ENCODE measurements at places on chromosomes 5 and 9.

DNA sequence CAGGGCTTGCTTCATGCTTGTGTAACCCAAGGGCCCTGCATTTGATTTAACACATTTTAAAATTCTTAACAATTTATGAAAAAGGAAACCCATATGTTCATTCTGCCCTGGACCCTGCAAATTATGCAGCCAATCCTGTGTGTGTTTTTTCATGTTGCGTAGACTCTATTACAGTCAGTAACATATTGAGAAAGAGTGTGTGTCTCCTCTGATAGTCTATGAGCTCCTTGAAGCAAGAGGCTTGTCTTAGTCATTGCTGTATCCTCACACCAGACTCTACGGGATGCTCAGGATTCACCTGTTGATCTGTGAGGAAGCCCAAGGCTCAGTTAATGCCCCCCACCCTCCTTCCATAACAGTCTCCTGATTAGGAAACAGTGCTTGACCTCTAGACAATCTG, 177.3 kb upstream of the DMAC1 start:
- DNase-seq, result no peak

DNA sequence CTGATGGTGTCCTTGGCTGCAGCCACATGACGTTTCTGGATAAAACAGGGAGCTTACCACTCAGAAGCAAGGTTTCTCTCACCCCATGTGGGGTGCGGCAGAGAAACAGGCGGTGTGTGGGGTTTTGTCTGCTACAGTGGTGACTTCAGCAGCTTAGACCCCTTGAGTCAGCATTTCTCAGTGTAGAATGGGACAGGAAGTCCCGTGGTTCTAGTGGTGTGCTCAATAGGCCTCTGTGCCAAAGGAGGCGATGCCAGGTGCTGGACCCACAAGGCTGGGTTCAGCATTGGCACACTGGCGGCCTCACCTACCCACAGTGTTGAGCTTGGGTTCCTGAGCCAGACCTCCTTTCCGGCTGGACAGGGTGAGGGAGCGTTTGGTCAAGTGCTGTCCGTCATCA, 125.2 kb upstream of the SMIM23 start:
- DNase-seq, result no peak

GRCh38 chr5:95818181-95819147, 4.1 kb downstream of the GLRX start:
- DNase-seq, result peak; percentile 39

DNA sequence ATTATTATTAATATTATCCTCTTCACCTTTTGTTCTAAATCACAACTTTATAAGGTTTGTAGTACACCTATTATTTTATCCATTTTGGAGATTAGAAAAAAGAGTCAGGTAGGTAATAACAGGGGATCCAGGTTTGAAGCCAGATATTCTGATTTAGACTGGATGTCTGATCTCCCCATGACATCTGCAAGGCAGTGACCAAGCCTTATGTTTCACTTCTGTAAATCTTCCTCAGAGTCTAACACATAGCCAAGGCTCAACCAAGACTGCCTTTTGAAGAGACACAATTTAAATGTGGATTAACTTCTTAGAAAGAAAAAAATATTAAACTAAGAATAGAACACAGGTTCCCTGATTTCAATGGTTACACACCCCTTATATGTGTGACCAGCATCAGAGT, 44.2 kb downstream of the CETN3 start:
- no peak for DNase-seq

DNA sequence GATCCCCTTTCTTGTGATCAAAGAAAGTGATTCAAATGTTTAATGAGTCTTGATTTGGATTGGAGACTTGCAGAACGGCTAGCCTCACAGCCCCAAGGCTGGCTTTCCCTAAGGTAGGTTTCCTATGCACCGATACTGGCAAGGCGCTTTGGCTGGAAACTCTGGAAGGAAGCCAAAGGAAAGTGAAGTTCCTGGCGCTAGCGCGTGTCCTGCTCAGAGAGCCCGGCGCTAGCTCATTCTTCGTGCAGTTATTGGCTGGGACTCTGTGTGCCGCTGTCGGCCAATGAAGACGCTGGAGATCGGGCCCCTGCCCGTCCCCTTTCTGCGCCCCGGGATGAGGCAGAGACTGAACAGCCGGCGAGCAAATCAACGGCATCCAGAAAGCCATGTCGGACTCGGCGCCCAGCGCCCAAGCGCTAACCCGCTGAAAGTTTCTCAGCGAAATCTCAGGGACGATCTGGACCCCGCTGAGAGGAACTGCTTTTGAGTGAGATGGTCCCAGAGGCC, at the start of gene PCDHGC3:
PCDHGC3 (plus strand) TSS at position 342 of the 507 bp plus-strand sequence; CDS start at position 493, 151 bp downstream.
- DNase-seq, result peak; percentile 97

- peak; percentile 38 for DNase-seq
Observed at GRCh38 chr9:106286249-106286648, 576.7 kb upstream of the ZNF462 start.

GRCh38 chr9:129850821-129851550, 15.7 kb downstream of the USP20 start:
- no peak for DNase-seq

DNA sequence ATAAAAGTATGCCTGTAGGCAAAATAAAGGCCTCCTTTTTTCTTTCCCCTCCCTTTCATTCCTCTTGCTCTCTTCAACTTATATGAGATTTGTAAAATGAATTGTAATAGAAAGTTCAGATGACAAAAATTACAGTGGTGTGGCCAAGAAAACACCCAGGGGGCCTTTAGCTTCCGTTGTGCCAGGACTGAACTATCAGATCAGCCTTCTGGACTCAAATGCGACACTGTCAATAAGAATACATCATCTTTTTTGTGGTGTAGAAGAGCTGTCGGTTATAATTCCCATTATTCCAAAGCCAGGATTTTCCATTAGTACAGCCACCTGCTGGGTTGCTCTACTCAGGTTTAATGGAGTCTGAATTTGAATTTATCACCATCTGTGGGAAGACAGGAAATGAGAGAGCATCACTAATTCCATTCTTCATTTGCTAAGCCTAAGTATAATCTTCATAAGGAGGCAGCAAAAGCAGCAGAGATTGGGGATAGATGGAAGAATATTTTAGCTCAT, 443.4 kb downstream of the ANXA1 start:
- DNase-seq, result no peak

- DNase-seq, result peak; percentile 7
Observed at GRCh38 chr5:132273631-132274030, 16.1 kb downstream of the PDLIM4 start.

DNA sequence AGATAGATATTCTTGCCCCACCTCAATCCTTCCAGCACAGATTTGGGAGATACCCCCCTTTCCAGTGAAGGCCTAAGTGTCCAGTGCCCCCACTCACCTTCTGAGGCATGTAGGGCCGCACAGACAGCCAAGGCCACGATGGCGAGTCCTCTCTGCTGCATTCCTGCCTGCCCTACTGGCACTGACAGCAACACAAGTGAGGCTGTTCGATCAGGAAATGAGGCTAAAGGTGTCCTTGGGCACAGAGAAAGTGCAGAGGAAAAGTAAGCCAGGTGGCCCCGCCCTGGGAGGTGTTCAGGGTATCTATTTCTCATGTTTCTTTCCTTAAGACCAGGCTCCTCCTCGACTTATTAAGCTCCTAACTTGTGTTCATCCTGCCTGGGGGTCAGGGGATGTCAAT, at the start of gene CCL28:
CCL28 (minus strand) TSS at position 236 of the 400 bp plus-strand sequence; CDS start at position 161, 75 bp downstream.
- DNase-seq, result no peak

- peak; percentile 8 for DNase-seq
Observed at GRCh38 chr9:93634311-93635185, 58.2 kb downstream of the PHF2 start.

DNA sequence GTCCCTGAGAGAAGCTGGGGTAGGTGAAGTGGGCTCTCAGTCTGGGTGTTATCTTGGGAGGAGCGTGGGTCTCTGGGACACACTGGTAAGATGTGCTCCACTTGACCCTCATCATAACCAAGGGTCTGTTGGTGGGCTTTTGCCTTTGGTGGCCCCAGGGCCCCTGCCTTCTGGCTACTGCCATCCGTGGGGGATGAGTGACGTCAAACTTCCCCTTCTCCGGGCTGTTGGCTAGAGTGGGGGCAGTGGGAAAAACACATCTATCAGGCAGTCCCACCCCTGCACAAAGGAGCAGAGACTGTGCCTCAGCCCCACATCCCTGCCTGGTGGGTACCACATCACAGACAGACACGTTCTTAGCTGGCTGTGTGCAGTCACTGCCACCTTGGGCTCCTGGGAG, 35.1 kb downstream of the GADD45G start:
- no peak for DNase-seq

GRCh38 chr5:132270706-132271105, 13.2 kb downstream of the PDLIM4 start:
- peak; percentile 59 for DNase-seq

DNA sequence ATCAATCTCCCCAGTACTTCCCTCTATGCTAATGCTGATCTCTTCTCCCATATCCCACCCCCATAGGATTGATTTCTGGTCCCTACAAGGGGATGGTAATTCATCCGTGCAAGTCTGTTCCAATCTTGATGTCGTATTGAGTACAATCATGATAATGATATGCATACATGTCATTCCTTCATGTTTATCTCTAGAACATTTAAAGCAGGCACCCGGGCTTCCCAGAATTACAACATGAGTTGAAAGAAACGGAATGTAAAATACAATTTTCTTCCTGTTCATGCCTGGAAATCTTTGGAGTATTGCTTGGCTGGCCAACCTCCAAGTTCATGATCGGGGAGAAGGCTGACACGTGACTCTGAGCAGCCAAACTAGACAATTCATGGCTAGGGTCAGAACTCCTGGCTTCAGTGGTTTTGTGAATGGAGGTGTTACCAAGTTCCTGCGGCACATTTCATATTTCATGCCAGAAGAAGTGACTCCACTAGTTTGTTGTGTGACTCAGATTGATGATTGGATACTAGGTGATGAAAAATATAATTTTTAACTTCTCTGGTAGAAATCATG, 66.6 kb downstream of the C9orf152 start:
- DNase-seq, result peak; percentile 64

DNA sequence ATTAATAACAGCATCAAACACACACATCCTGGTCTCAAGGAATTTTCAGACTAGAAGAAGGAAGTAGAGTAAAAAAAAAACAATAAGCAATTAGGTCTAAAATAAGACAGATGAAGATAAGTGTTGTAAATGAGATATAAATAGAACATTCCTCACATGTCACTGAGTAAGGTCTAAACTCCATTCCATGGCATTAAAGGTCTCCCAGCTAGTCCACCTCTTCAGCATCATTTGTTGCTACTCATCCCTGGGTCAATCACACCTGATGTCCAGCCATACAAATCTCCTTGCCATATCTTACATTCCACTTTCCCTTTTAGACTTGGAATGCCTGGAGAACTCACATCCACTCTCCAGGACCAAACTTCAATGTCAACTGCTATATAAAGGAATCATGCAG, 214.1 kb upstream of the KLF4 start:
- DNase-seq, result no peak

DNA sequence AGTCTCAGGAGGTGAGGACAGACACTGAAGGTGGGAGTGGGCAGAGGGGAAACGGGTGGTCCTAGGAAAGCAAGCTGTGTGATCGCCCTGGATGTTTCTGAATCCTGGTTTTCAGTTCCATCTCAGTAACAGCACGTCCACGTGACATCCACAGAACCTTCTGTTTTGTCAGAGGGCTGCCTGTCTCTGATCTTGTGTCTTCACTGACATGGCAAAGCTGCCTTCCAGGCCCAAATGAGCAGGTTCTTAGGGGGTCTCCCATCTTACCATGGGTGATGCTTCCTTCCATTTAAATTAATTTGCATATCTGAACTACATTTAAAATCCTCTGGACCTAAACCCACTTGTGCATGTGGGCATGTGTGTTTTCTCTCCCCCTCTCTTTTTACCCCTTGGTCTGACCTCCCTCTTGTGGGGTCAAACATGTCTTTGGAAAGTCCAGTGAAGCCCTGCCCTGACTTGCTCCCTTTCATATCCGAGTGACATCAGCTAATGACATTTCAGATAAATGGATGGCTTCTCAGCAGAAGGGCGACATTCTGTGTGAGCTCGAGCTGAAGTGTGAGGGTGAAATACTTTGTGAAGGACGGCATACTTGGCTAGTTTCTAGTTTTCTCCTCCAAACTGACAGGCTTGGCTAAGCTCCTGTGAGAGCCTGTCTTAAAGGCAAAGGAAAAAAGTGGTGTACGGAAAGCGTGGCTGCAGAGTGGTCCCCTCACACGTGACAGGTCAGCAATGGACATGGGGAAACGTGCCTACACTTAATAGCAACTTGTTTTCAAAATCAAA, 204.8 kb upstream of the S1PR3 start:
- DNase-seq, result no peak

- no peak for DNase-seq
Observed at GRCh38 chr9:129410226-129410625, 210.7 kb downstream of the C9orf50 start.

DNA sequence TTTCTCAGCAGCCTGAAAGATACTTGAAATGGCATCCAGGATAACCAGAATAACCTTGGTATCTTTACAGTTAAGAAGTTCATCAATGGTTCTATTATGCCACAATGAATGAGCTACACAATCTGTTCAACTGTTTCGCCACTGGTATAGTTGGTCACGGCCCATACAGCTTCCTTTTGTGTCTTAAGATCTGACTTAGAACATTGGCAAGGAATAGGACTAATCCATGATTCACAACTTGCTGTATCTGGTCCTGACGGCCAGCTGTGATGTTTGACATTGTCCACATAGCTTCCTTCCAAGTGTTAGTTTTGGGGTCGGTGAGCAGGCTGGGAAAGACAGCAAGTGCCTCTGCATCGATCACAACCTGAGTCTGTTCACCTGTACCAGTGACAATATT, 113.3 kb upstream of the RAD23B start:
- DNase-seq, result no peak

GRCh38 chr9:100014846-100015245, 84.0 kb downstream of the ERP44 start:
- DNase-seq, result no peak

GRCh38 chr5:57817001-57817453, 334.4 kb upstream of the ACTBL2 start:
- no peak for DNase-seq

- DNase-seq, result peak; percentile 7
Observed at GRCh38 chr9:114029311-114030170, 48.6 kb downstream of the AMBP start.

GRCh38 chr5:65812648-65813047, 90.6 kb downstream of the NLN start:
- DNase-seq, result no peak

DNA sequence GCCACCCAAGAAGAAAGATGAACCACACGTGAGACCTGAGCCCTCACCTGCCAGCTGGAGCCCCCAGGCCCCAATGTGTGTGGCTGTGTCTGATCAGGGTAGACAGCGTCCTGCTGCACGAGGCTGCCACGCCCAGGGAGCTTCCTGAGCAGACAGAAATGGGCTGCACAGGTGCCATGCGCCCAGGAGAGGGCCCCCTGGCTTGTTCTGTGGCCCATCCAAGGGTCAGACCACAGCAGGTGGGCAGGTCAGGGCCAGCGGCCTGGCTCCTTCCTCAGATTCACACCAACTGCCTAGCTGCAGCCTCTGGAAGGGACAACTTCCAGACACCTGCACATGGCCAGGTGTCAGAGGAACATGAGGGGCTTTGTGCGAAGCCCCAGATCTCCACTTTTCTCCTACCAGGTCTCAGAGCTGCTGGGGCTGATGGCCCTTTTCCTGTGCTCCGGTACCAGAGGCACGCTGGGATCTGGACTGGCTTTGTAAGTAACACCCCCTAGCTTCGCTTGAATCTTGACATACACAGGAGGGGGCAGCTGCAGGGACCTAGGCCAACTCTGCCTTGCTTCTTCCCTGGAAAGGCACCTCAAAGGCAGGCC, 10.8 kb downstream of the SARDH start:
- peak; percentile 15 for DNase-seq

GRCh38 chr9:89219637-89220036, 41.0 kb upstream of the SHC3 start:
- DNase-seq, result no peak

All from femur (tissue), 1 donor.